ENCODE measurements at places on chromosomes 1 and 21.

DNA sequence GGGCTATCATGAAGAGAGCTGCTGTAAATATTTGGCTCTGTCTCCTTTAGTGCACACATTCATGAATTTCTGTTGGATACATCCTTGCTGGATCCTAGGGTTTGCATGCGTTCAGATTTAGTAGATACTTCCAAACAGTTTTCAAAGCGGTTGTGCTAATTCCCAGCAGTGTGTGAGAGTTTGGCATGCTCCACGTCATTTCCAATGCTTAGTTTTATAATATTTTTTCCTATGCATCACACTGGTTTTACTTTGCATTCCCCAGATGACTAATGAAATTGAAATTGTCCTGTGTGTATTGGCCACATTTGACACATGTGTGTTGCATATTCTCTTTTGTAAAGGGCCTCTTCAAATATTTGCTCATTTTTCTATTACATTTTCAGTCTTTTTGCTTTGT, 18.5 kb upstream of the AADACL3 start:
- DNase-seq, result no peak

DNA sequence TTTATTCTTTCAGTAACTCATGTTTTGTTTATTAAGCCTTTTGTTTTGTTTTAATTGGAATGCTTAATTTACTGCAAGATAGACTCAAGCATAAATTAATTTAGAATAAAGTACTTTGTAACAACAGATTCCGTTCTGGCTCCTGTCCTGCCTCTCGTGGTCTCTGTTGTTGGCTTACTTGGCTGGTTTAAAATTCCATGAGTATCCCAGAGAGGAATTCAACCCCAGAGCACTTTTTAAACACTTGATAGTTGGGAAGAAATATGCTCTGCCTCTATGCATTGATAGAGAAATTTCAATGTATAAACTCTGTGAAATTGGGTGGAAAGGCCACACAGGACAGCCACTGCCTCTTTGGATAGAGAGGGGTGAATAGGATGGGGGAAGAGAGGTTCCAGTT, 89.7 kb downstream of the ATP5PO start:
- DNase-seq, result peak; percentile 55

DNA sequence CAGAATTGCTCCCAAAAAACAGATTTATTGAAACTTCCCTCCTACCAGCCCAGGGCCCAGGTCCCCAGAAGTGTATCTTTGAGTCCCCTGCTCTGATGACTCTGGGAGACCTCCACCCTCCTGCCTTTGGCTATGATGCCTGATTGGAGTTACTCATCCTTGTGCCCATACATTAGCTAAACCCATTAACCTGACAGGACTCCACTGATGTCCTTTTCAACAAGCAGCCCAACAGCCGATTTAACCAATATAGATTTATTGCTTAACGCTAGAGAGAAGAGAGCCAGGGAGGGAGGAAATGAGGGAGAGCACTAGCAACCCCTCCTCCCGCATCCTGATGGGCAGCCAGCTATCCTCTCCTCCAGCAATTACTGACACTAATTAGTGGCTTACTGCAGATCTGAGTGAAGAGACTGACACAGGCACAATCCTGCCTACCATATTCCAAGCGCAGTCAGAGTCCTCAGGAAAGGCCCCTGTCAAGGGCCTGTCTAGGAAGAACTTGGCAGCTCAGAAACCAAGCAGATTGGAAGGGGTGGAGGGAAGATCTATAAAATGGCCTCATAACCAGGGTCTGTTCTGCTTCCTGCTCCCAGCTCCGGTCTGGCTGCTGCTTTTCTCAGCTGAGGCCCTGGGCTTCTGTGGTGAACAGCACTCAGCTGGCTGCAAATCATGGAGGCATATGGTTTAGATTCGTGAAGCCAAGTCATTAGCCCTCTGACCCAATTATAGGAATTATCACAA, 484.5 kb upstream of the DAB1 start:
- no peak for DNase-seq

DNA sequence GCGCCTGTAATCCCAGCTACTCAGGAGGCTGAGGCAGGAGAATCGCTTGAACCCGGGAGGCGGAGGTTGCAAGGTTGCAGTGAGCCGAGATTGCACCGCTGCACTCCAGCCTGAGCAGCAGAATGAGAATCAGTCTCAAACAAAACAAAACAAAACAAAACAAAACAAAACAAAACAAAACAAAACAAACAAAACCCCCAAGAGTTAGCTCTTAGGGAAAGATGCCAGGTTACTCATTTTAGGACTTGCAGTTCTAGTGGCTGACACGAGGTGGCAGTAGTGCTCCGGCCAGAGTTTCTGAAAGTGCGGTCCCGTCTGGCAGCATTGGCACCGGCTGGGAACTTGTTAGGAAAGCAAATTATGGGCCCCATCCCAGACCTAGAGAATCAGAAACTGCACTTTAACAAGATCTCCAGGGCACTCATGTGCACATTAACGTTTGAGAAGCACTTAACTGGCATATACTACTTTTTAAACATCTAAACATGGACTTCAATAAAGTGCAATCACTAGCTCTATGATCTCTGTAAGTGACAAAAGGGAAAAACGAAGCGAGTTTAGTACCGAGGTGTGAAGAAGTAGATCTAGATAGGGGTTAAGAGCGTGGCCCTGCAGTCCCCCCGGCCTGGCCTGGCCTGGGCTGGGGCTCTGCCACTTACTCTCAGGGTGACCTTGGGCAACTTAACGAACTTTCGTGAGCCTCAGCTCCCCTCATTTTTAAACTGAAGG, 41.9 kb upstream of the TNFRSF1B start:
- DNase-seq, result peak; percentile 52

- DNase-seq, result no peak
These were observed 95.0 kb upstream of the C1orf105 start for GRCh38 chr1:172325531-172325930.

Data from ACHN (cell line).